Non-pigmented ciliary epithelial cell (primary cell): ENCODE measurements at places on chromosomes 6 and 20.

DNA sequence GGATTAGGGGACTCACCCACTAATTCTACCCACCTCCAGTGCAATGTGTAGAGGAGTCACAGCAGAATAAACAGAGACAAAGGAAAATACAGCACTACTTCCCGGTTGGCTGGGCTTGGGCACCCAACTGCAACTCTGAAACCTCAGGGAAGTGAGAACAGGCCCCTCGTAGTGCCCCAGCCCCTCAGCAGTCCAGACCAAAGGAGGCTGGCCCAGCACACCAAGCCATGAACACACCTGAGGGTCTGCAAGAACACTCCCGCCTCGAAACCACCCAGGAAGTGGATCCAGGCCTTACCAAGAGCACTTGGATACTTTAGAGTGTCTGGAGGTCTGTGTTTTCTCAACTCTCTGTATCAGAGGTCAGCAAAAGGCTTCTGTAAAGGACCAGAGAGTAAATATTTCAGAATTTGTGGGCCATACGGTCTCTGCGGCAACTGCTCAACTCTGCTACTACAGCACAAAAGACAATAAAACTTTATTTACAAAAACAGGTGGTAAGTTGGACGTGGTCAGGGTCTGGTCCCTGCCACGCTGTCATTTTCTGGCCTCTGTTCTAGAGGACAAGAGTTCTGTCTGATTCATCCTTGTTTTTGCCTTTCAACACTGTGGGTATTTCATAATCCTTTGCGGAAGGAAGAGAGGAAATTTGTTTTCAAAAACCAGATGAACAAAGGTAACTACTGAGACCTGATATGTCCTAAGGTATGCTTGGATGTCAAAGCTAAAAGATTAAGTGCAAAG lies 154.6 kb downstream of the PTPRT start:
- DNase-seq, result no peak

- no peak for DNase-seq
Measured at GRCh38 chr6:15927531-15928225, 201.2 kb upstream of the MYLIP start.

DNA sequence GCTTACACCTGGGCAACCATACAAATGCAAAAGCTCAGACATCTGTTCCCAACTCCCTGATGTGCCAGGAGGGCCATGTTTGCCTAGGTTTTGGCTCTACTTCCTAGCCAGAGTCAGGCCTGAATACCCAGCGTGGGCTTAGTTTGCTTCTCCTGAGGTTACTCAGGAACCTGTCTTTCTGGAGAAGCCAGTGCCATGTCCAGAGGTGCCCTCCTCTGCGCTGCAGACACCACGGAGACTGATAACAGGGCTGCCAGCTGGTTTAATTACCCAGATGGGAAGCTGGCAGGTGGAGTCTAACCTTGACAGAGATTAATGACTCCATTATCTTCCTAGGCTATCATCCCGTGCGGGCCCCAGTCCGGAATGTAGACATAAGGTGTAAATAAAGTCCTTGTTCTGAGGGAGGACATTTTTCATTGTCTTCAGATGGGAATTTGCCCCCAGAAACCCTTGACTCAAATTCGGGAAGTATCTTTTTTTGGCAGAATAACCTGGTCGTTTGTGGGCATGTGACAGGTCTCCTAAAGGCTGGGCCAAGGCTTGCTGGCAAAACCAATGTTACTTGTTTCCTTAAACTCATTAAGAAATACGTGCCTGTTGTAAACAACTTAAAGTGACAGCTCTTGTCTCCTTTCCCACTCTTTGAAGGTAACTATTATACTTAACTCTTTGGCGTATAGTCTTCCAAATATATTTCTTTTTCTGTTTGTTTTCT lies 29.2 kb upstream of the ZNFX1 start:
- no peak for DNase-seq

- DNase-seq, result no peak
Measured at GRCh38 chr6:37375376-37375775, 21.6 kb downstream of the RNF8 start.
